ENCODE measurements at places on chromosomes 2 and 18. TPM values are rescaled to one million over a fixed set of nuclear protein-coding genes. Genes with fewer than 3 reads are reported as not detected.

REL gene
- total RNA-seq, result 3.0 TPM

- DNase-seq, result no peak
Observed at GRCh38 chr2:160478660-160479059, 14.9 kb downstream of the RBMS1 start.

GRCh38 chr2:68916226-68916625, 36.5 kb downstream of the GKN2 start:
- DNase-seq, result no peak

MFSD2B gene
- 0.72 TPM for total RNA-seq

GRCh38 chr18:7576685-7577084, 9.6 kb downstream of the PTPRM start:
- DNase-seq, result no peak

ABCG8 gene
- not detected for total RNA-seq

DNA sequence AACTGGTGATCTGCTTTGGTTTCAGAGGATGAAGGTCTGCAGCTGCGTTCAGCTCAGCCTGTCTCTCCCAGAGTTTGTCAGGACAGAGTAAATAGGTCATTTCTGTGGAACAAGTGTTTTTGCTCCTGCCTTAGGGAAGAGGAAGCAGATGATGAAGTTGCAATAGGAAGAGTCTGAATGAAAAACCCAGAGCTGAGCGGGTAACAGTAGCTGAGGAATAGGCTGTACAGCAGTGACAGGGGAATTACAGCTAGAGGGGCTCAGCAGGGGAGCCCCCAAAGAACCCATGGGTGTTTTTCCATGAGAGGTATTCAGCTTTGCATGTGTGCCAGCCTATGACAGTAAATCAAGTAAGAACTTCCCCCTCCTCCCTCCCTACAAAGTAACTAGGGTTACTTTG, 10.3 kb upstream of the CYBRD1 start:
- DNase-seq, result no peak

GRCh38 chr2:172181840-172182239, 79.1 kb upstream of the DLX2 start:
- DNase-seq, result peak; percentile 15

DNA sequence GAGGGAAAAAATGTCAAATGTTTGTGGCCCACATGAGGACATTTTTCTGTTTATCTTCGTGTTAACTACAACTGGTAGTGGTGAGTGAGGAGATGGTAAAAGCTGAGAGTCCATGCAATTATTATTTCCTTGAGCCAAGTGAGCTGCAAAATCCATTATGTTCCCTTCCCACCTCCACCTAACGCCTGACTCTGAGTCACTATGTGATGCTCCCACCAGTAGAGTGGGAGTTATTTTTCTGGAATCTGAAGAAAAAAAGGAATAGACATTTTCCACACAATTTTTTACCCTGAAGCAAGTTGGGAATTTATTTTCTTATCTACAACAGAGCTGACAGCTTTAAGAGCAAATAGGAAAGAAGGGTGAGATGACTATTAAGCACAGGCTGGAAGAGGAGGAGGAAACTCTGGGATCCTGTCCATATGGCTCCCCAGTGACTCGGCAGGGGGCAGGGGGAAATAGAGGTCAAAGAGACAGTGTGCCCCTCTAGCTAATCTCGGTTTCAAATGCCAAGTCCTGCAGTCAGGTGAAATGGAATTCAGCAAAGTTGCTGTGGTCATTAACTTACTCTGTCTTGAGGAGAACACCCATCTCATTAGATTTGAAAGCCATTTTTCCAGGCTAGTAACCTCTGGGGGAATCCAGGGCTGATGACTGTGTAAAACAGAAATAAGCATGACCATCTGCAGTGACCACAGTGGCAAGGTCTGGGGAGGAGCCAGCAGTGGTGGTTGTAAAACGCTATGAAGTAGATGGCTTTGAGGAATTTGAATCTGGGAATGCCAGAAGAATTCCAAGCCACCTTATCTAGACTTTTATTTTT, 463.9 kb downstream of the STK39 start:
- DNase-seq, result peak; percentile 57

DNA sequence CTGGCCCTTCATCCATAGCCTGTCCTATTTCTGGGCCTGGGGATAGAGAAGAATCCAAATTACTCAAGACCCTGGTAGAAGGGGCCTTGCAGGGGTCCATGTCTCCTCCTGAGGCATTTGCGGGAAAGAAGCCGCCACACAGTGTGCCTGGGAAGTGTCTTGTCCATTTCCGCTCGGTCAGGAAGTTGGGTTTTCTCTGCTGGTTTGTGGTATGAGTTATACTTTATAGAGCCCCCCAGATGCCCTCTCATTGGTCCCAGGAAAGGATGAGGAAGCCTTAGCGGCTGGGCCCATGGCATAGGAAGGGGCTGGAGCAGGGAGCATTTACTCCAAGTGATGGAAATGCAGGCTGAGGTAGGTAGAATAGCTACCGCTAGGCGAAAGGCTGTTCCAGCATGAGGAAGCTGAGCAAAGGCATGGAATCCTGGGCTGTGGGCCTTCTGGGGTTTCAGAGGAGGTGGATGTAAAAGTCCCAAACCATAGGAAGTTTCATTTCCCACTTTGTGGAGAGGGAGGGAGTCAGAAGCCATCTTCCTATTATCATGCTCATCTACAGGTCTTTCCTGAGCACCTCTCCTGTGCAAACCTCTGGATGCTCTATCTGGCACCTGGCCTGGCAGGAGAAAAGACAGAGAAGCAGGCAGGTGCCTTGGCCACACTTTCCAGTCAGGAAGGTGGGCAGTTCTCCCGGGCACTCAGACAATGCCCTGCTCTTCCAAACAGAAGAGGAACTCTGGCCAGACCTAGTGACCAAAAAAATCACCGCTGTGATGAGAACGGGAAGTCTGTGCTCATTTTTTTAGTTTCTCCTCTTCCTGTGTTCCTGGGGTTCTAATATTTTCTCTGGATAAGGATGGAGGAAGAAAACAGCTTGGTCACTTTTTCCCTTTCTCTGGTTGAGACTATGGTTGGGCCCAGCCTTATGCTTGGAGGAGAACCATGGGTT, 2.6 kb upstream of the CD207 start:
- no peak for DNase-seq

- no peak for DNase-seq
Observed at GRCh38 chr18:55136864-55137263, 177.6 kb upstream of the CCDC68 start.

GRCh38 chr2:142142595-142142994, 11.8 kb upstream of the LRP1B start:
- DNase-seq, result no peak

FHOD3 gene
- total RNA-seq, result 4.9 TPM

GRCh38 chr2:24439280-24439970, 51.6 kb upstream of the NCOA1 start:
- no peak for DNase-seq

DNA sequence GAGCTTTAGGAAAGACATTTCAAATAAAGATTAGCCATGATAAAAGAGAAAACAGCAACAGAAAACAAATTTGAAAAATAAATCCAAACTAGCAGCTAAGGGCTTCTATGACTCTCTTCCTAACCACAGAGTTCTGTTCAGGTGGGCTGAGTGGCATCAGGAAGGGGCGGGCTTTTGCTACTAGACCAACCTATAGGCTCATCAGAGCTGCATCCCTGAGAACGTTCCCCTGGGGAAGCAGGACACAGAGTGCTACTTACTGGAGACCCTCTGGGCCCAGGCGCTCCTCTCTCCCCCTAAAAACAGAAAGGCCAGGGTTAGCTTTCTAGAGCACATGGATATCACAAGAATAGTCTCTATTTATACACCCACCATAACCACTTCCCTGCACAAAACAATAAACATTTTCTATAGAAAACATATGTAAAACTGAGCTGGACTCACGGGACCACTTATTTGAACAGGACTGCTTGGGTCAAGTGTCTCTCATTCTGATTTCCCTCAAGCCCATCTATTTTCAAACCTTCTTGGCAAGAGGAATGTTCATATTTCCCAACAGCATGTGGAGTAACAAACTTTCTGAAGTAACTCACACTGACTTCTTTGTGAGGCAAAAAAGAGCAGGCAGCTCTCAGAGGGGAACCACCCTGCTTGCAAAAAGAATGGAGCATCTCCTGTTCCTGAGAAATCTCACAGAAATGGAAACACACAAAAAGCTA, 78.9 kb upstream of the LMAN1 start:
- no peak for DNase-seq

DNA sequence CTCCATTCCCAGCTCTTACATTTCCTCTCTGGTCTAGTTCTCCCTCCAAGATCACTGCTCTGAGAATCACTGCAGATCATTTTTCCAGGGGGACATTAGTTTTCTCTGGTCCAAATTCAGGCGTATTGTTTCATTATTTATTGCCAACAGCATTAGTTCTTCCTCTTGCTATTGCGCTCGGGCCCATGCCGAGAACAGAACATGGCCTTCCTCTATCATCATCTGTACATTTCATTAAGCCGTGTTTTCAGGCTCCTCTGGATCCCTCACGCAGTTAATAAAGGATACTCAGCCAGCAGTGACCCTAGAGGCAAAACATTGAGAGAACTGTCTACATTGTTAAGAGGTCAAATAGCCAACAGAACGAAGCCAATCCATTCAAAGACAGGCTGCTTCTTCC, 63.9 kb downstream of the CCBE1 start:
- no peak for DNase-seq

DNA sequence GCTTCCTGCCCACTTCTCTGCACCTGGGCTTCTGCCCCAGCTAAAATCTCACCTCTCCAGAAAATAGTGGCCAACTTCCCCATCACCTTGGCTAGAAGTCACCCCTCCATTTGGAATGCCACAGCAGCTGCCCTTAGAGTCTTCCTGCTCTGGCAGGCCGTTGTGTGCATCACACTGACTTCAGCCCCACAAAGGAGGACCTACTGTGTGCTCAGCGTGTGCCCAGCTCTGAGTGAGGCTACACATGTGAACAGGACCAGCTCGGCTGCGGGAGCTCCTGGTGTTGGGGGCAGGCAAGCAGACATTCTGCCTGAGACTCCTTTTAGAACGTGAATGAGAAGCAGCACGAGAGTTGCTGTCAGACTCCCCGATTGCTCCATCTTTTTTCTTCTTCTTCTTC, 78.7 kb downstream of the AGAP1 start:
- no peak for DNase-seq

AQP12A gene
- total RNA-seq, result not detected

- no peak for DNase-seq
Observed at GRCh38 chr2:181178130-181178529, 197.7 kb downstream of the UBE2E3 start.

DNA sequence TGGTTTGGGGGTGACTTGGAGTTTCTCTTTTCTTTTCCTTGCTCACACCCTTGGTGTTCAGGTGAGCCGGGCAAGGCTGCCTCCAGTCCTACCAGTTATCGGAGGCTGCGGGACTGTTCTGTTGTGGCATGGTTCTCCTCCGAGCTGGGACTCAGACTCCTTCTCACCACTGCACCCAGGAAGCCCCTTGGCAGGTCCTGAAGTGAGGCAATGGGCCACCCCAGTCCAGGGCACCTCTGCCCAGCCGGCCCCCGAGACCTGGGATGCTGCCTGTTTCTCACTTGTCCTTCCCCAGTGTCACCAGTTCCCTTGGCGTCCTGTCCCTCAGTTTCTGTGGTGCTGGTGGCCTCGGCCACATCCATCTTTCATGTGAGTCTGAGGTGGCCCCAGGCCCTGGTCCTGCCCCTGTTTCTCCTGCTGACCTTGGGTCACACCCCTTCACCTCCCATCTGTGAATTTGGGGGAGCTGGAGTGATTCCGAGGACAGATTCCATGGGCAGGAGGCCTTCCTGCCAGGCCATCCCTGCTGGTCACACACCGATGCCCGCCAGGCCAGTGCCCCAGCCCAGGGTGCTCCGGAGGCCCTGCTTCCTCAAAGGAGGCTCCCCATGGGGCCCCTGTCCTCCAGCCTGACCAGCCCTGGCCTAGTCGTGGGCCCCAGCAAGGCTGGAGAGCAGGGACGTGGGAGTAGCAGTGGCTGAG, 6.6 kb upstream of the KLHL30 start:
- no peak for DNase-seq

C2orf78 gene
- total RNA-seq, result 0.45 TPM

All from H4 (cell line).